Right ventricle myocardium inferior (tissue), 1 donor: ENCODE measurements at places on chromosomes 7 and 10. TPM values are rescaled to one million over a fixed set of nuclear protein-coding genes. Genes with fewer than 3 reads are reported as not detected.

- no peak for DNase-seq
Measured at GRCh38 chr10:75916906-75917305, 485.5 kb downstream of the LRMDA start.

GRCh38 chr10:19043431-19043830 lies 5.2 kb upstream of the MALRD1 start:
- no peak for DNase-seq

DNA sequence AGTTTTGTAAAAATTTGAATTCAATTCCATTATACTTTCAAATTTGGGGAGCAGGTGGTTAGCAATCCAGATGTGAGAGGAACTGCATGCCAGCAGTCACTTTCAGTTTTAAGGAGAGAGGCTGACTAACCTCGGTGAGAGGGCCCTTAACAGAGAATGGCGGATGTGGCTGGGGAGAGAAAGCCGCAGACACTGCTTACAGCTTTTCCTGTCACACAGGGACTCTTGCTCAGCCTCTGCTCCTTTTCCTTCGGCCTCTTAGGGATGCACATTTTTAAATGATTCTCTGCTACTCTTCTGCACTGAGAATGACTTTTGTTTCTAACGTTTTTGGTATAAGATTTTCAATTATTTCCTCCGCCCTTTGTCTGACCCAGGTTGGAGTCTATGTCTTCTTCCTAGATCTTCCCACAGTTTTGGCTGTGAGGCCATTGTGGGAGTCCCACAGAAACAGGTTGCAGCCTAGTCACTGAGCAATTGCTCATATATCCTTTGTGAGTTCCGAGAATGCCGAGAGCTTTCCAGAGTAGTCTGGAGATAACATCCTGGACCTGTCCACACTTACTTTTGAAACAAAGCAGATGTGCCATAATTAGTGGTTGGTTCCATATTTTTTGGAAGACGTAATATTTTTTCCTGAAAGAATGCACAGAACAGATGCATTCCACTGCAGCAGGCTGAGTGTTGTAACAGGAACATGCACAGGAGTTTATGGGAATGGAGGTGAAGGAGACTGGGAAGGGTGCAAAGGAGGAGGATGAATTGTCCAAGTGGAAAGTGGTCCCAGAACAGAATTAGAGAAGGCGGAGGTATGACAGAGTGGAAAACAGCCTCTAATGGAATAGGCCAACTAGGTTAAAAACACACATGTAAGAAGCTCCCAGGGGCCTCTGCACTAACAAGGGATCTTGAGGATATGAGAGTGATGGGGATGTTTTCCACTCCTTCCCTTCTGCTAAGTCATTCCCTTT lies 168.0 kb upstream of the ZNF32 start:
- DNase-seq, result no peak

DNA sequence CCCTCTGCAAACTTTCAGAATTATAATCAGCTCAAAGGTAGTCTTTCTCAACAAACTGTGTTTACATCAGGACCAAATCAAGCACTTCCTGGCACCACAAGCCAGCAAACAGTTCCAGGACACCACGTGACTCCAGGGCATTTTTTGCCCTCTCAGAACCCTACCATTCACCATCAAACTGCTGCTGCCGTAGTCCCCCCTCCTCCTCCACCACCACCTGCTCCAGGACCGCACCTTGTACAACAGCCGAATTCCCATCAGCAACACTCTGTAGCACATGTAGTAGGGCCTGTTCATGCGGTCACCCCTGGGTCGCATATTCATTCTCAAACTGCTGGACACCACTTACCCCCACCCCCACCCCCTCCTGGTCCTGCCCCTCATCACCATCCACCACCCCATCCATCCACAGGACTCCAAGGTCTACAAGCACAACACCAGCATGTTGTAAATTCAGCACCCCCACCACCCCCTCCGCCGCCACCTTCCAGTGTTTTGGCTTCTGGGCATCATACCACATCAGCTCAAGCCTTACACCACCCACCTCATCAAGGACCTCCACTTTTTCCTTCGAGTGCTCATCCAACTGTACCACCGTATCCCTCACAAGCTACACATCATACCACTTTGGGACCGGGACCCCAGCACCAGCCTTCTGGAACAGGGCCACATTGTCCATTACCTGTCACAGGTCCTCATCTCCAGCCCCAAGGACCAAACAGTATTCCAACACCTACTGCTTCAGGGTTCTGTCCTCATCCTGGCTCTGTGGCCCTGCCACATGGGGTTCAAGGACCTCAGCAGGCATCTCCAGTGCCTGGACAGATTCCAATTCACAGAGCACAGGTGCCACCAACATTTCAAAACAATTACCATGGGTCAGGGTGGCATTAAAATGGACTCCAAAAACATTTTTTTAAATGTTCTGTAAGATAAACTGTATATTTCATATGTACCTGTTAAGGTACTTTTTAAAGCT lies 98.7 kb downstream of the KMT2E start:
- DNase-seq, result no peak

The CFAP43 gene
- total RNA-seq, result 0.19 TPM

The TMEM196 gene
- total RNA-seq, result not detected

The RP9 gene
- 20.0 TPM for total RNA-seq

The GCK gene
- total RNA-seq, result 1.8 TPM
